ENCODE measurements at places on chromosomes 3 and 15.

GRCh38 chr3:55639896-55640765 lies 153.0 kb upstream of the WNT5A start:
- DNase-seq: no peak

DNA sequence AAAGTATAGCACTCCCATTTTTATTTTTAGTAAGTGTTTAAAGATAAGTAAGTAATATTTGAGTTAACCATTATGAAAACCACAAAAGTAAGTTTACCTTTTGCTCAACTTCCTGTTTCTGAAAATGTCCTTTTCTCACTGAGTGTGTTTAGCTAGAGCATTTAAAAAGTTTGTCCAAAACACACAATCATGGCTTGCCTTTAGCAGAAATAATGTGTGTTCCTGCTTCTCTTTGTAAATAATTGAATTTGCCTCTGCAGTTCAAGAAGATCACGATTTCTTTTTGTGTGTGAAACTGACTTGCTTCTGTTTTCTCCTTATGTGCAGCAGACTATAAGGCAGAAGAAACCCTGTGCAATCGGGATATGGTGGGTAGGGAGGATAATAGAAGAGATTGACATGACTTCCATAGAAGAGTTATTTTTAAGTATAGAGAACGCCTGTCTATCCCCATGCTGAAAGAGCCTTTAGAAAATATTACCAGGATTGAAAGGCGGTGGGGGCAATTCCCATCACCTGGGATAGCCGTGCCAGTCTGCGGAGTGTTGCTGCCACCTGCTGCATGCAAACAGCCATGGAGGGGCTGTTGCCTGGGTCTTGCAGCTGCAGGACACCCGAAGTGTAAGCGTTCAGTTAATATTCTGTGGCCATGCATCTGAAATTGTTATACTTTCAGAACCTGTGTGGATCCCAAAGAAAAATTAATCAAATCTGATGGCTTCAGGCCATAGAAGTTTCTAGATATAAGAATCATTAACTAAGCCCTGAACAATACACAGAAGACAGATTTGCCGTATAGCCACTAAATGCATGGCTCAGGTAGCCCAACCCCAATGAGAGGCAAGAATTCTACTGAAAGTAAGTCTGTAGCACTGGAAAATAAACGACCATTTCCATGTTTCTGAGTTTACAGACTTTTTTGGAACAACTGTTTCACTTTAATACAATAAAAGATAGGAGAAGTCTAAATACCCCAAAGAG lies 2.4 kb upstream of the CD96 start:
- DNase-seq: peak; percentile 82

DNA sequence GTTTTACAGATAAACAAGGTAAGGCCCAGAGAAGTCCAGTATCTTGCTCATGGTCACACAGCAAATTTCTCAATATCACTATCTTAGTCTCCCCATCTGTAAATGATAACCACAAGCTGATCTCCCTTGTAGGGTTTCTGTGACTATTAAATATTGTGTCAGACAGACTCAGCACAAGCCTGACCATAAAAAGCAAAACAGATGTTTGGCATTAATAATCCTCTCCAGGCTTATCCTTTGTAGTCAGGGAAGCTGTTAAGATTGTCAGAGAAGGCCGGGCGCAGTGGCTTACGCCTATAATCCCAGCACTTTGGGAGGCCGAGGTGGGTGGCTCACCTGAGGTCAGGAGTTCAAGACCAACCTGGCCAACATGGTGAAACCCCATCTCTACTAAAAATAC lies 173.2 kb upstream of the PRICKLE2 start:
- DNase-seq: no peak

DNA sequence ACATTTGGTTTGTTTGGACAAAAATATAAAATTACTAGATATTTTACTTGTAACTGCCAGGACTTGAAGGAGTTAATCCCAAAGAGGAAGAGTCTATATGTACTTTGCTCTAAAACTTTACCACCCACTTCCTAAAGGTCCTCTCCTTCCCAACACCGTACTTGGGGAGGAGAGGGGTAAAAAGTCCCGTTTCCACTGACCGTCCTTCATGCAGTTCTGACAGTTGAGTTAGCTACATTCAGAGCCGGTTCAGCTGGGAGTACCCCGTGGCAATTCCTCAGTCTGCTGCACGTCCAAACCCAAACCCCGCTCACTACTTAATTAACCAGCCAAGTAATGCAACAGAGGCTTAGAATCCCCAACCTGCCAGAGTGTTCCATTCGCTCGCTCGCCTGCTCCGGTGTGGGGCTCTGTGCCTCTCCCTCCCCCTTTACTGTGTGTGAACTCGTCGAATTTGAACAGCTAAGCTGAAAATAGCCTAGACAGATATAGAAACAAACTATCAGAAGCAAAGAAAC lies 519.7 kb downstream of the FOXP1 start:
- peak; percentile 19 for DNase-seq

DNA sequence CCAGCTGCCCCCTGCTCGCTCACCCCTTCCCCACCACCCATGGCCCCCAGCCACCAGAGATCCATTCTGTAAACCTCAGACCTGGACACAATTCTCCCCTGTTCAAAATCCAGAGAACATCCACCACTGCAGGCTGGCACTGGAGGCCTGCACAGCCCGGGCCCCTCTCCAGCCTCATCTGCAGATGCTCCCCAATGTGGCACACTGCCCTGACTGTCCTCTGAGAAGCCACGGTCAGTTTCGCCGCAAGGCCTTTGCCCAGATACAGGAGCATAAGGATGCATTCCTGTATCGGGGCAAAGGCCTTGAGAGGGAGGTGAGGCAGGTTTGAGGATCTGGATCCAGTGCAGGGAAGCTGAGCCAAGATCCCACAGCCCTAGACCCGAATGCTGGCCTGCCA lies 175.4 kb upstream of the LINGO1 start:
- no peak for DNase-seq

DNA sequence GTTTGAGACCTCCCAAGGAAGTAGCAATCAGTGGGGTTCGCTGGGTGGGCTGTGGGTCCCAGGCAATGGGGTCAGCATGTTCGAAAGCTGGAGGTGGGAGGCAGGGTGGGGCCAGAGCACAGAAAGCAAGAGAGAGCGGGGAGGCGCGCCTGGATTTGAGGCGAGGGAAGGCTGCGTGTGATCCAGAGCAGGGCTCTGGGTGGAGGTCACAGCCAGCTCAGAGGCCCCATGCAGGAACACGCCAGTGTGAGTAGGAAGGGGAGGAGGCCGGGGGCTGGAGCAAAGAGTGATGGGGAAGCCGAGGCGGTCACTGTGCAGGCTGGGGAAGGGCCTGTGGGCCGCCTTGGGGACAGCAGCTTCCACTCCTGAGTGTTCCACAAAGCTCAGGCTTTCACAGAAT lies 8.8 kb downstream of the DNAJB8 start:
- no peak for DNase-seq

- peak; percentile 18 for DNase-seq
Measured at GRCh38 chr3:117719316-117719926, 1009.8 kb downstream of the TUSC7 start.

DNA sequence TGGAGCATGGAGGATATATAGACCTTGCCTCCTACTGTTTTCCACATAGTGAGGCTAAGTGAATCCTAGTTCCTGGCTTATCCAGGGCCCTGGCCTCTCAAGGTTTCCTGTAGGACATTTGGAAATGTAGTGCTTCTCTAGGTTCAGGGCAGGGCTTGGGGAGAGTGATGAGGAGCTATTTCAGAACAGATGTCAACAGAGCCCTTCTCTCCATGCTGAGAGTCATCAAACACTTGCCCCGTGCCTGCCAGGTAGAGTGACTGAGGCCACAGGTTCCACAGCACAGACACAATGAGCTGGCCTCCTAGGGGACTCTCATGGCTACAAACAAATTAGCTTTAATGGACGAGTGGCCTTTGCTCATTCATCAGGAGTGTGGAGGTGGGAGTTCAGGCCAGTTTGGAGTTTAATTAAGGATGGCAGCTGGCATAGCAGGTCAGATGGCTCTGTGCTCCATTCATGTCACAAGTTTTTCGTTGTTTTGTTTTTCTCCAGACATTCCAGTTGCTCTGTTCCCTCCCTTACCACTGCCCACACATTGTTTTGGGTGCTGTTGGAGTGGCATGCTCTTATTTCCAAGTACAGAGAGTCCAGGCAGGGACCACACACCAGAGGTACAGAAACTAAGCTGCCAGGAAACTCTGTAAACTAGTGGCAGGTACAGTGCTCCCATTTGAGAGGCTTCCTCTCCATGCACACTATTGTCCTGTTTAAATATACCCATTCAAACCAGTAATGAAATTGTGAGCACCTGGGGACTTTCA lies 189.8 kb downstream of the RYR3 start:
- DNase-seq: no peak

- no peak for DNase-seq
Measured at GRCh38 chr3:141442914-141443313, 43.9 kb upstream of the RASA2 start.

DNA sequence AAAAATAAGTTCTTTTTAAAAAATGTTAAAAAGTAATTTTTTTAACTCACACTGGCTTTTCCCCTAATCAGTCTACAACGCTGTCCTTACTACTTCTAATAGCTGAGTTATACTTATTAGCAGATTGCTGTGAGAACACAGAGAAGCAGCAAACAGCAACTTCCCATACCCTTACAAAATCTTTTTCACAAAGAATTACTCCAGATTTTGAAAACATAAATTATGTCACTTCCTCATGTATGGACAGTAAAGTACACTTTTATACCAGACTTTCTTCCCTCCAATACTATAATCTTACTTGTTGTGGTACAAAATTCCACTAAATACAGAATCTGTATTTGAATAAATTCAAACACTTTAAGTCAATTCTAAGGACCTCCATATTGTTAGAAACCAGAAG lies 2.1 kb downstream of the PHC3 start:
- no peak for DNase-seq

- no peak for DNase-seq
Measured at GRCh38 chr3:65888980-65889706, 149.6 kb downstream of the MAGI1 start.

- no peak for DNase-seq
Measured at GRCh38 chr3:160956785-160957184, 148.4 kb downstream of the B3GALNT1 start.

DNA sequence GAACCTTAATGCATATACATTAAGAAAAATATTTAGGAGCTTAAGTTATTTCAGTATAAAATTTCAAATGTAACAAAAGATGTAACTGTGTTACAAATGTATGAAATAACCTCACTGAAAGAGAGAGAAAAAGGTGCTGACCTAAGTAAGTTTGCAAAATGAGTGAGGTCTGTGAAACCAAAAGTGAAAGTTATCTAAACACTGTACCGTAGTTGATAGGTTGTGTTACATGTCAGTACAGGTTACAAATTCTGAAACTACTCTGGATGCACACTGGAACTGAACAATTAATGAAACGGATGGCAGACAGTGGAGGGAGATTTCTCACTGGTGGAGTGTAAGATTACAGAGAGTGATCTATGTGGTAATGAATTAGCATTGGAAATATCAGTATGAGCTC lies 420.7 kb downstream of the ZNF385D start:
- DNase-seq: no peak

DNA sequence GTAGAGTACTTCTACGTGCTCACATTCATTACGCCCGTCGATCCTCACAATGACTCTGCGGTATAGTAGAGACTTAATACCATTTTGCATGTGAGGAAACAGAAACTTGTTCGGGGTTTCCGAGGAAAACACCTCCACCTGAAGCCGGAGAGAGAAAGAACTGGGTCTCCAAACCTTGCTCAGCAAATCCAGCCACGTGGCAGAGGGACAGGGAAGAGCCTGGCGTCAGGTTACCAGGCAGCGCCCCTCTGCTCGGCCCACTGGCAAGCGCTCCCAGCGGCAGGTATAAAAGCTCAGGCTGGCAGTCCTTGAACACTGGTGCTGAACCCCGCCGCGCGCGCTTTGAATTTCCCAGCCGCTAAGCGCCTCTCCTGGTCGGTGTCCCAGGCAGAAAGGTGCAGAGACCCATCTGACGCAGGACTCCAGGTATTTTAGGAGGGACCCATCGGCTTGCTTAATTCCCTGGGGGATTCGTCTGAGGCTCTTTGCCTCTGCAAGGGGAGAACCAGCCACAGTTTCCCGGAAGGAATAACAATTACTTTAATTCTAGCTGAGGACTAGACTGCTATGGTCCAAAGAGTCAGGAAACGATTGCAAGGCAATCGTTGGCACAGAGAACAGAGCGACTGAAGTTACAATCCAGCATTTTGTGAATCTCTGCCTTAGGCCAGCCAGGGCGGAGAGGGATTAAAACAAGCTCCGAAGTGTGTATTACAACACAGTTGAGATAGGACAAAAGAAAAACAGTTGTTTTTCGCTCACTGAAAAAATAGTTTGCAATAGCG lies at the start of gene C2CD4A:
C2CD4A (plus strand) TSS at position 315 of the 785 bp plus-strand sequence. CDS start 637 bp downstream, outside the sequence.
- DNase-seq: peak; percentile 96

GRCh38 chr3:32856901-32857507 lies 39.2 kb downstream of the TRIM71 start:
- no peak for DNase-seq

- no peak for DNase-seq
Measured at GRCh38 chr3:101791778-101792177, 12.8 kb downstream of the NXPE3 start.

- no peak for DNase-seq
Measured at GRCh38 chr3:106004826-106005225, 136.0 kb upstream of the CBLB start.

Data from Calu3 (cell line).